Spleen (tissue), 13 donors: ENCODE measurements at places on chromosomes 1 and 21. TPM values are rescaled to one million over a fixed set of nuclear protein-coding genes. Genes with fewer than 3 reads are reported as not detected.

The IL22RA1 gene
- not detected for total RNA-seq

The ZMYND12 gene
- 0.46 TPM for total RNA-seq

The GJA8 gene
- total RNA-seq: not detected

The SPRR2F gene
- total RNA-seq: not detected

The NHLH1 gene
- total RNA-seq: 0.36 TPM

The PLA2G2D gene
- 8.9 TPM for total RNA-seq

The AJAP1 gene
- 2.8 TPM for total RNA-seq

The IGSF9 gene
- total RNA-seq: 1.1 TPM

The WDR64 gene
- not detected for total RNA-seq

The S100A3 gene
- total RNA-seq: 1.3 TPM

The FAM163A gene
- not detected for total RNA-seq

The KCNT2 gene
- total RNA-seq: 1.0 TPM

The PRR9 gene
- not detected for total RNA-seq

The HHIPL2 gene
- not detected for total RNA-seq

The SLC50A1 gene
- total RNA-seq: 38.2 TPM

The HTR6 gene
- total RNA-seq: not detected

The NUP210L gene
- total RNA-seq: 0.06 TPM

The PODN gene
- total RNA-seq: 0.64 TPM

The GJA5 gene
- total RNA-seq: 6.5 TPM

The NTNG1 gene
- 0.65 TPM for total RNA-seq

The RHBDL2 gene
- 0.25 TPM for total RNA-seq

The C1orf87 gene
- not detected for total RNA-seq

The BCL2L15 gene
- total RNA-seq: 6.2 TPM

The KRTAP21-2 gene
- not detected for total RNA-seq

The GJC2 gene
- 1.5 TPM for total RNA-seq

The CACHD1 gene
- 9.5 TPM for total RNA-seq

The S100B gene
- total RNA-seq: 10.9 TPM

The RBM11 gene
- total RNA-seq: 3.0 TPM

The CR2 gene
- total RNA-seq: 87.2 TPM

The ACTA1 gene
- not detected for total RNA-seq

The FCRL2 gene
- total RNA-seq: 43.6 TPM

The GPR37L1 gene
- total RNA-seq: not detected

The LCE2A gene
- total RNA-seq: not detected

The TNFSF4 gene
- total RNA-seq: 5.0 TPM

The CFHR3 gene
- 0.67 TPM for total RNA-seq

The LMOD1 gene
- total RNA-seq: 21.0 TPM

The IL23R gene
- total RNA-seq: 1.1 TPM

The TIE1 gene
- total RNA-seq: 81.8 TPM

The CNKSR1 gene
- total RNA-seq: 5.5 TPM

The ATP6V1G3 gene
- total RNA-seq: not detected

The RAB3B gene
- 0.14 TPM for total RNA-seq

The FNDC10 gene
- 5.6 TPM for total RNA-seq

The CELA2B gene
- not detected for total RNA-seq

The RRP1B gene
- total RNA-seq: 25.7 TPM

The NR1I3 gene
- not detected for total RNA-seq

The PRDX1 gene
- total RNA-seq: 156 TPM

The OR2M4 gene
- not detected for total RNA-seq

The PRDX6 gene
- total RNA-seq: 139 TPM

The IPO13 gene
- 18.2 TPM for total RNA-seq

The C1orf167 gene
- 0.79 TPM for total RNA-seq

The S100A14 gene
- total RNA-seq: not detected

The ZNF697 gene
- total RNA-seq: 6.6 TPM

The DDI2 gene
- 46.2 TPM for total RNA-seq

The ITLN2 gene
- not detected for total RNA-seq

The MEF2D gene
- total RNA-seq: 56.0 TPM

The TRIM58 gene
- 2.8 TPM for total RNA-seq

The MRPL24 gene
- 37.8 TPM for total RNA-seq
